ENCODE measurements at places on chromosomes 2 and 18. TPM values are rescaled to one million over a fixed set of nuclear protein-coding genes. Genes with fewer than 3 reads are reported as not detected.

Gene GMPPA
- 21.9 TPM for total RNA-seq

GRCh38 chr2:1603059-1603458, 141.3 kb downstream of the PXDN start:
- no peak for DNase-seq

GRCh38 chr2:120959426-120959825, 223.8 kb downstream of the GLI2 start:
- no peak for DNase-seq

Gene CAPN13
- total RNA-seq = not detected

GRCh38 chr2:120238728-120239487, 13.7 kb upstream of the RALB start:
- no peak for DNase-seq

GRCh38 chr2:1990724-1991123, 246.4 kb upstream of the PXDN start:
- no peak for DNase-seq

DNA sequence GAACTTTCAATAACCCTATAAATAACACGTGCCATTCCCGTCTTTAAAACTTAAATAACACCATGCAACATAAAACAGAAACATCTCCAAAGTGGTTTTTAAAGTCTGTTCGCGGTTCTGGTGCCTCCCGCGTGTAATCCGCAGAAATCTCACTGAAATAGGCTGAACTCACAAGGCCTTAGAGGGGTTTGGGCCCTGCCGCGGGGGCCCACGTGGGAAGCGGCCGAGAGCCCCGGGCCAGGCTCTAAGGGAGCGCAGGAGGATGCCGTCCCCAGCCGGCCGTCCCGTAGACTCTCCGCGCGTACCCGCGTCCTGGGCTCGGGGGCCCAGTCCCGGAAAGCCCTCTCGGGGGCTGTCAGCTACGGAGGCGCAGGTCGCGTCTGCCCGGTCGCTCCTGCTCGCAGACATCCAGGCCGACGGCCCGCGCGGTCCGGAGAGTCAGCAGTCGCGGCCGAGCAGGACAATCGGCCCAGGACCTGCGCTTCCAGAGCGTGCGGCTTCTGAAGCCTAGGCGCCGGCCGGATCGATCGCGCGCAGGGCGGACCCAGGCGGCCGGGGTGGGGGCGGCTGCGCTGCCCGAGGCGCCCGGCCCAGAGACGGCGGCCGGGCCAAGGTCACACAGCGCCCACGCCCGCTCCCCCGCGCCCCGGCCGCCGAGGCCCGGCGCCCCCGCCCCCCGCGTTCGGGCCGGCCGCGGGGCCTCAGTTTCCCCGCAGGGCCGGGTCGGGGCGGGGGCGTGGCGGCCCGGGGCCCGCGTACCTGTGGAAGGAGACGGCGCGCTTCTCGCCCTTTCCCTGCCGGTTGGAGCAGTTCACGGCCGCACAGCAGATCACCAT, 558 bp downstream of the THAP4 start:
- peak; percentile 53 for DNase-seq

- no peak for DNase-seq
Observed at GRCh38 chr2:98027538-98027937, 31.8 kb upstream of the TMEM131 start.

Gene TUBA3E
- total RNA-seq = not detected

GRCh38 chr2:179581605-179582004, 279.8 kb downstream of the ZNF385B start:
- DNase-seq = peak; percentile 21

Gene NXPH2
- total RNA-seq = not detected

Gene POMC
- total RNA-seq = not detected

Gene SLC39A10
- total RNA-seq = 54.1 TPM

DNA sequence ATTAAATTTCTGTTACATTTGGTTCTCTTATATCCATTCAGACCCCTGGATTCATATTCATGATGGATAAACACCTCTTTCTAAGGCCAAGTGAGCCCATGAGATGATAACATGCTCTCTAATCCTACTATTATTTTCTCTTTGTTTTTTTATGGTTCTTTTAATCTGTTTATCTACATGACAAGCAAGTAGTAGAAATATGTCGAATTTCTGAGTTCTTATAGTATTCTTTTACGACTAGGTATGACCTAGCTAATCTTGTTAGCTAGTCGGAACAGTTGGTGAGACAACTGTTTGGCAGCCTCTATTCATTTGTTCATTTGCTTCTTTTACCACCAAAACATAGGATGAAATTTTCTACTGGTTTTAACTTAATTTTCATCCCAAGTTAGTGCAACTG, 98.1 kb upstream of the SCG2 start:
- no peak for DNase-seq

Gene SCN7A
- 0.18 TPM for total RNA-seq

DNA sequence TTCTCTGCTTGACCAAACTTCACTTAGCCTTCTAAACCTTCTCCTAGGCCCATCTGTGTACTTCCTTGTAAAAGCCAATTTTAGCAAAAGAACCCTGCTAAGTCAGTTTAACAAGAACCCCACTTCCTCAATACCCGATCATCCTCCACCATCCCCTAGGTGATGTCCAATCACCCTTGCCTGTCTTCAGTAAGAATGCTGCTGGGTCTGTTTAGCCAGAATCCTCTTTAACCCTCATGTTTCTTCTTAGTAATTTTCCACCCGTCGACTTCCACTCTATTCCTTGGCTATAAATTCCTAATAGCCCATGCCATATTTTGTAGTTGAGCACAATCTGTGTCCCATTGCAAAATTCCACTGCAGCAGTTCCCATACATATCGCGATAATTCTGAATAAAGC, 780.0 kb upstream of the RAB6C start:
- no peak for DNase-seq

Gene SNTG2
- total RNA-seq = 0.41 TPM

Gene AGAP1
- 24.6 TPM for total RNA-seq

Gene SCYGR4
- total RNA-seq = not detected

GRCh38 chr2:133657591-133657990, 89.3 kb upstream of the NCKAP5 start:
- peak; percentile 12 for DNase-seq

Gene TWIST2
- not detected for total RNA-seq

GRCh38 chr2:5736050-5736449, 43.9 kb downstream of the SOX11 start:
- no peak for DNase-seq

- no peak for DNase-seq
Observed at GRCh38 chr2:177520324-177520723, 127.8 kb downstream of the AGPS start.

- no peak for DNase-seq
Observed at GRCh38 chr2:440403-440740, 152.5 kb upstream of the ALKAL2 start.

- no peak for DNase-seq
Observed at GRCh38 chr2:238667008-238667407, 180.9 kb upstream of the TWIST2 start.

DNA sequence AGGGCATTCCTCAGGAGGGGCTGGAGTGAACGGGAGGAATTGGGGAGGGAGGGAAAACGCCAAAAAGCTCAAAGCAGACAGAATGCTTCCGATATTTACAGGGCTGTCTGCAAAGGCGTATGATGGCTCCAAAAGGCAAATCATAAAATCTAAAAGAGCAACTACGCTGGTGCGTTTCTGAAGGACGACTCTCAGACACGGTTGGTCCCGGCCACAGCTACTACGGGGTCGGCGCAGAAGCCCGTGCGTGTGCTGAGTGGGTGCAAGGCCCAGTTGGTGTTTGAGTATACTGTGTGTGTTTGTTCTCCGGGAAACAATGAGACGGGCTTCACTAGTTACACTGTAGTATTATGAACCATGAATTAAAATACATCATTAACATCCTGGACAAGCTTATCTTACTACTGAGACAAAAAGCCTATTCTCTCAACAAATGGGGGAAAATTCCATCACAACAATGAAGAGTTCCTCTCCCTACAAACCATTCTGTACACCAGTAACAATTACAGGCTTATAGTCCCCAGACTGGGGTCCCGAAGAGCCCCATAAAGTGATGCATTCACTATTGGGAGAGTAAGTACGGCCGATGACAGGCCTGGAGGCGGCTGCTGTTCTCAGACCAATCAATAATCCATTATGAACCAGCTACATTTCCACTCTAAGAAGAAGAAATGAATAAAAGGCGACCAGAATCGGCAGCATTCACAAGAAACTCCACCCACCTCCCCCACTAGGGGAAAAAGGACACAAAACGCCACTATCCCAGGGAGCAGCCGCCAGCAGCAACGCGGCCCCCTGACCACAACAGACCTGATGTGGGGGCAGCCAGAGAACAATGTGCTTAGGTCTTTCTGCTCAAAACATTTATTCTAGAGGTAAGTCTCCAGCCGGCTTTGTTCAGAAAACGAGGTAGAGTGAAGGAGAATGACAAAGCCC, 43.4 kb downstream of the ZNF516 start:
- DNase-seq = peak; percentile 43

Gene VWC2L
- total RNA-seq = not detected

GRCh38 chr2:174800436-174801205, 36.3 kb upstream of the CHRNA1 start:
- no peak for DNase-seq

Data from SJCRH30 (cell line).